ENCODE measurements at places on chromosomes 11 and 22. TPM values are rescaled to one million over a fixed set of nuclear protein-coding genes. Genes with fewer than 3 reads are reported as not detected.
A peak's percentile ranks its signal among the peaks of the same experiment; 100 is the strongest.

The RCOR2 gene
- total RNA-seq: not detected

DNA sequence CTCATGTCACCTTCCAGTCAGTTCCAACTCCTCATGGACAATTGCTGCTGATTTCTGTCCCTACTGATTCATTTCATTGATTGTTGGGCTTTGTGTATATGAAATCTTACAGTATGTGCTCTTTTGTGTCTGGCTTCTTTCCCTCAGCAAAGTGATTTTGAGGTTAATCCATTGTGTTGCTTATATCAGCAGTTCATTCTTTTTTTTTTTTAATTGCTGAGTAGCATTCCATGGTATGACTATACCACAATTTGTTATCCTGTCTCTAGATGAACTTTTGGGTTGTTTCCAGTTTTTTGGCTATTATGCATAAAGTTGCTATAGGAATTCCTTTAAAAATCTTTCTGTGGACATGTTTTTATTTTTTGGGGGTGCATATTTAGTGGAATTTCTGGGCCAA lies 59.9 kb downstream of the NXPE1 start:
- H3K27ac ChIP-seq: no peak overlapping the region
- no peak for DNase-seq
- peaks cover 12% of the 10 kb centered on the region for H3K27me3 ChIP-seq
- peaks cover 6% of the 10 kb centered on the region for H3K36me3 ChIP-seq
- H3K4me1 ChIP-seq: peaks cover 2% of the 10 kb centered on the region

DNA sequence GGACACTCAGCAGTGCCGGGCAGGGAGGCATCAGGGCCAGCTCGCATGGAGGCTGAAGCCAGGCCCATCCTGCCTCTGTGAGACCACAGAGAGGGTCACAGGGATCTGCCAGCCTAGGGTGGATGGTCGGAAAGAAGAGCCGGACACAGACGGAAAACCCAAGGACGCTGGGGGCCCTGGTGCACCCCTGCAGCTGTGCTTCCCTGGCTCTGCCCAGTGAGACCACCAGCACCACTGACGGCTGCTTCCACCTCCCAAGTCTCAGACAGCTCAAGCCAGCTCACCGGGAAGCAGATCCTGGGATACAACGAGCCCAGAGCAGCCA lies 42.2 kb downstream of the SHISAL1 start:
- H3K4me3 ChIP-seq: no peak overlapping the region
- H3K27ac ChIP-seq: no peak overlapping the region
- H3K36me3 ChIP-seq: peaks cover 4% of the 10 kb centered on the region
- H3K27me3 ChIP-seq: peaks cover 19% of the 10 kb centered on the region
- no peak for DNase-seq

GRCh38 chr11:107473792-107474191 lies 16.2 kb upstream of the CWF19L2 start:
- no peaks in the 10 kb centered on the region for H3K4me1 ChIP-seq
- no peak overlapping the region for H3K27ac ChIP-seq
- DNase-seq: no peak
- H3K36me3 ChIP-seq: no peaks in the 10 kb centered on the region
- no peak overlapping the region for H3K4me3 ChIP-seq

GRCh38 chr22:50045211-50046018 lies 12.7 kb downstream of the TTLL8 start:
- no peak overlapping the region for H3K4me3 ChIP-seq
- peaks cover 36% of the 10 kb centered on the region for H3K27me3 ChIP-seq
- DNase-seq: no peak
- H3K4me1 ChIP-seq: peaks cover 6% of the 10 kb centered on the region

The ZNF280A gene
- total RNA-seq: not detected

The KDM4E gene
- total RNA-seq: not detected

The VSIG10L2 gene
- not detected for total RNA-seq

The BLID gene
- not detected for total RNA-seq

DNA sequence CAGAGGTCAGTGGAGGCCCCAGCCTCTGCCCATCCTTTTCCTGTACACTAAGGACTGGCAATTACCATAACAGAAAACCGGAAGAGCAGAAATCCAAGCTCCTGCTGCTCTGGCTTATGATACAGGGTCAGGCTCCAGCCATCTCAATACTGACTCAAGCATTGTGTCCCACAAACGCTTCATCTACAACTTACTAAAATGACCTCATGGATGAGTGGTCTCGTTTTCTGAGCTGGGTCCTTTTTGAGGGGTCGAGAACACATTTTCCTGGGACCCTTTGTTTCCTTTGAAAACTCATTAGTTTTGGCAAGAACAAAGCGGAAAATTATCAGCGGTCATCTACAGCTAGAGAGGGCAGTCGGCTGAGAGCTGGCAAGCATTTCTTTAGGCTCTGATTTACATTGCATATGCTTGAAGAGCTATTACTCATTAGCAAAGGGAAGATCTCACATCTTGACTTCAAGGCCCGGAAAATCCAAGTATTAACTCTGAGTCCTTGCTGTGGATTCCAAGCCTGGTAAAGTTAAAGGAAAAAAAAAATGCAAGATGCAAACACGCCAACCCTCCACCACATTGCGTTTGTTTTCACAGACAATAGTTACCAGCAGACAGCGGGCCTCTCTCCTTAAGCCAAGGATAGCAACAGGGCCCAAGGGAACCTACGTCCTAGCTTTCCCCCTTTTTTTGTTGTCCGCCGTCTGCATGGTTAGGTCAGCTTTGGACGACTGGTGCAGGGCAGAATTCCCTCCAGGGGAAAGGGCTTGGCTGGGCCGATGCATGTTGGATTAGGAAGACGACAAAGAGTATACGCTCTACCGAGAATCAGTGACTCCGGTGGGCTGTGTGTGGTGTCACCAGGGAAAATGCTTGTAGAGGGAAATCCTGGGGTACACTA lies 1.8 kb downstream of the TESMIN start:
- no peak for DNase-seq
- peaks cover 12% of the 10 kb centered on the region for H3K4me1 ChIP-seq
- peak overlapping the region; percentile 43 for H3K27ac ChIP-seq
- no peaks in the 10 kb centered on the region for H3K27me3 ChIP-seq

GRCh38 chr11:73306977-73307322 lies 1.1 kb upstream of the ARHGEF17 start:
- H3K36me3 ChIP-seq: peaks cover 2% of the 10 kb centered on the region
- DNase-seq: no peak
- H3K4me1 ChIP-seq: peaks cover 11% of the 10 kb centered on the region
- H3K27ac ChIP-seq: peak overlapping the region; percentile 81
- peaks cover 31% of the 10 kb centered on the region for H3K27me3 ChIP-seq

DNA sequence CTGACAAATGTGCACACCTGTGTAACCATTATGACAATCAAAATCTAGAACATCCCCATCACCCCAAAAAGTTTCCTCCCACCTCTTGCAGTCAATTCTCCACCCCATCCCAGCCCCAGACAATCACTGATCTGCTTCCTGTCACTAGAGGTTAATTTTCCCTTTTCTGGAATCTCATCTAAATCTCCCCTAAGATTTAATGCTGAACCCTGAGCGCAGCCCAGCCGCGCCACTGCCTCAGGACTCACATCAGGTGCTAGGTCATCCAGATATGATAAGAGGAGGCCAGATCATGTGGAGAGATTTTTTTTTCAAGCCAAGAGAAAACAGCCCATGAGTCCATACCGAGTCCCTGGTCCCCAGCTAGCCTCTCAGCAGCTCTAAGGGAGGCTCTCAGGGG lies 4.3 kb upstream of the TMPRSS13 start:
- DNase-seq: no peak
- no peaks in the 10 kb centered on the region for H3K27me3 ChIP-seq
- no peak overlapping the region for H3K4me3 ChIP-seq
- H3K27ac ChIP-seq: peak overlapping the region; percentile 29
- peaks cover 40% of the 10 kb centered on the region for H3K4me1 ChIP-seq

DNA sequence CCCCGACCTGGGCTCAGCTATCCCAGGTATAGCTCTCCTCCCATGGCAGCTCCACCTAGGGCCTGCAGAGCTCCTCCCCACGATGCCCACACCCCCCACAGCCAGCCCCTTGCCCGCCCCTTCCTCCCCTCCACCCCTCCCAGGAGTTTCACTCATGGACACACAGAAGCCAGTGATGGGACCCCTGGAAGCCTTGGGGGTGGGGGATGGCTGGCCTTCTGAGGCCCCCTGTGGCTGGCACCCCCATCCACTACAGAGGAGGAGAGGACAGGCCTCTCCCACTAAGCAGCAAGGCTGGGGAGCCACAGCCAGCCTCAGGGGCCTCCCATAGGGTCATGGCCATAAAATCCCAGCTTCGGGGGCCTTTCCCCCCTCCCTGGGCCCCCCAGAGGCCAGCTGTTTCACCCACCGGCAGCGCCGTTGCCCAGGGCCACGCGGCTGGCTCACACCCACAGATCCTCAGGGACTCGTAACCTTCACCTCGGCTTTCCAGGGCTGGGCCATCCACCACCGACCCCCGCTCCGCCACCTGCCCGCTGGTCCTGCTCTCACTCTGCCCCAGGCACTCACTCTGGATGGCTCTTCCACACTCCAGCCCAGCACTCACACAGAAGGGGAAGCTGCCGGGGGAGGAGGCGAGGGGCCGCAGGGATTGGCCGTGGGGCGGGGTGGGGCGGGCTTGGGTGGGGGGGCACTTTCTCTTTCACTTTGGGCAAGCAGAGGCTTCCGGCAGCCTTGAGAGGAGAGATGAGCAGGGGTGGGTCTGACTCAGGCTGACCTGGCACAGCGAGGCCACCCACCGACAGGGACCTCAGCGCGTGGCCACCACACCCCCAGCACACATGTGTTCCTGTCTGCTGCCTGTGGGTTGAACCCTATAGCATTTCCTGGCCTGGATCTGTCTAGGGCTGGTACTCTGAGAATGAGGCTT lies 2.2 kb downstream of the SLC25A22 start:
- H3K27ac ChIP-seq: peak overlapping the region; percentile 81
- DNase-seq: peak; percentile 51
- H3K27me3 ChIP-seq: no peaks in the 10 kb centered on the region

The GAL3ST1 gene
- not detected for total RNA-seq

DNA sequence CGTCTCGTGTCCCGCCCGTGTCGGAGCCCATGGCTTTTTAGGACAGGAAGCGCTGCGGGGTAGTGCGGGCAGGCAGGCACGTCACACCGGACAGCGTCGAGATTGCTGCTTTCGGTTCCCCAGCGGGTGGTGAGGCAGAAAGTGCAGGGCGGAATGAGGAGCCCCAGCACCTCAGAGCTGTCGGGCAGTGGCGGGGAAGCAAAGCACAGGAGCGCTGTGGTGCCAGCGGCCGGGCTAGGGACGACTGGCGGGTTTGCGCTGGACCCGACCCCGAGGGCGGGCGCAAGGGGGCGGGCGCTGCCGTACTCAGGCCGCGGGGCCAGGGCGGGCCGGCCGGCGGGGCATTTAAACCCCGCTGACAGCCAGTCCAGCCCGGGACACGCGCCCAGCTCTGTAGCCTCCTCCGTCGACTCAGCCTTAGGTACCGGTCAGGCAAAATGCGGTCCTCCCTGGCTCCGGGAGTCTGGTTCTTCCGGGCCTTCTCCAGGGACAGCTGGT lies at the start of gene SLC37A2:
TSS of gene SLC37A2 (plus strand) at position 375 of the 498 bp plus-strand sequence. CDS start at position 438, 63 bp downstream.
- no peaks in the 10 kb centered on the region for H3K36me3 ChIP-seq
- H3K27me3 ChIP-seq: peaks cover 29% of the 10 kb centered on the region
- peak within 1 kb of the TSS; percentile 93 for H3K4me3 ChIP-seq
- DNase-seq: no peak

DNA sequence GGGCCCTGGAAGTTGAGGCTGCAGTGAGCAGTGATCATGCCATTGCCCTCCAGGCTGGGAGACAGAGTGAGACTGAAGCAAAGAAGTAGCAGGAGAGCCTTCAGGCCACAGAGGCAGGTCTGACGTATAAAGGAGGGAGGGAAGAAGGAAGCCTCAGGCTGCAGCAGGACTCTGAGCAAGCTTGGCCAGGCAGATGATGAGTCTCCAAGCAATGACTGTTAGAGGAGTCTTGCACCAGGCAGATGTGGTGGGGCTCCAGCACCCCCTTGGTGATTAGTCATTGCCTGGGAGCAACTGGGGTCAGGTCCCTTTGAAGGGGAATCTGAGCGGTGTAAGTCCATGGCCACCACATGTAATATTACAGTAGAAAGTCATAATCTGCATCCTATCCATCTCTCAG lies 36.6 kb upstream of the NFAM1 start:
- peaks cover 3% of the 10 kb centered on the region for H3K36me3 ChIP-seq
- no peak overlapping the region for H3K4me3 ChIP-seq
- no peak overlapping the region for H3K27ac ChIP-seq
- H3K27me3 ChIP-seq: peaks cover 26% of the 10 kb centered on the region

DNA sequence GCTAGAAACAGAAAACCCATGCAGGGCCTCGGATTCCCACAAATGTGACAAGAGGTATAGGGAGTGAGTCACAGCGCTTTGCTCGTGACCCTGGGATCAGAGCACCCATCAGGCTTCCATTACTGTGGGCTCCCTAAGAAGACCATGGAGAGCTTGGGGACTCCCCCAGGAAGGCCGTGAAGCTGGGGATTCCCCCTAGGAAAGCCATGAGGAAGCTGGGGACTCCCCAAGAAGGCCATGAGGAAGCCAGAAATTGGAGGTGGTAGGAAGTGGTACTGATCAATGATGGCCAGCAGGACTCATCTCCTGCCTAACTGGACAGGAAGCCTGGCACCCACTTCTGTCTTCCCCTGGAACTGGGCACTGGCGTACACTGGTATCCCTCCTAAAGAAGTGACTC lies 10.1 kb upstream of the DCPS start:
- H3K4me1 ChIP-seq: peaks cover 14% of the 10 kb centered on the region
- DNase-seq: no peak
- H3K27ac ChIP-seq: peak overlapping the region; percentile 27
- H3K4me3 ChIP-seq: no peak overlapping the region
- peaks cover 2% of the 10 kb centered on the region for H3K36me3 ChIP-seq

GRCh38 chr22:20550057-20550817 lies 42.8 kb downstream of the MED15 start:
- peaks cover 54% of the 10 kb centered on the region for H3K4me1 ChIP-seq
- H3K27me3 ChIP-seq: no peaks in the 10 kb centered on the region
- H3K4me3 ChIP-seq: peak overlapping the region; percentile 88
- peaks cover 4% of the 10 kb centered on the region for H3K36me3 ChIP-seq
- peak overlapping the region; percentile 97 for H3K27ac ChIP-seq

- peak overlapping the region; percentile 91 for H3K27ac ChIP-seq
- no peak overlapping the region for H3K4me3 ChIP-seq
- H3K27me3 ChIP-seq: no peaks in the 10 kb centered on the region
- DNase-seq: no peak
Observed at GRCh38 chr11:62712276-62712812, 4.9 kb downstream of the GNG3 start.

- no peaks in the 10 kb centered on the region for H3K36me3 ChIP-seq
- H3K27ac ChIP-seq: no peak overlapping the region
- H3K27me3 ChIP-seq: peaks cover 14% of the 10 kb centered on the region
Observed at GRCh38 chr22:39166547-39166946, 14.1 kb upstream of the CBX7 start.

- no peak overlapping the region for H3K4me3 ChIP-seq
- DNase-seq: no peak
- peaks cover 2% of the 10 kb centered on the region for H3K4me1 ChIP-seq
- H3K36me3 ChIP-seq: peaks cover 4% of the 10 kb centered on the region
- peaks cover 68% of the 10 kb centered on the region for H3K27me3 ChIP-seq
Observed at GRCh38 chr11:43952020-43952400, 9.6 kb downstream of the C11orf96 start.

All from T-helper 17 cell (primary cell).